ENCODE measurements at places on chromosomes 1 and 21. TPM values are rescaled to one million over a fixed set of nuclear protein-coding genes. Genes with fewer than 3 reads are reported as not detected.

The RPTN gene
- not detected for polyA plus RNA-seq

The RGS4 gene
- 3.9 TPM for polyA plus RNA-seq

The TIE1 gene
- 89.7 TPM for polyA plus RNA-seq

The CLCNKB gene
- 5.4 TPM for polyA plus RNA-seq

The INSRR gene
- 0.03 TPM for polyA plus RNA-seq

DNA sequence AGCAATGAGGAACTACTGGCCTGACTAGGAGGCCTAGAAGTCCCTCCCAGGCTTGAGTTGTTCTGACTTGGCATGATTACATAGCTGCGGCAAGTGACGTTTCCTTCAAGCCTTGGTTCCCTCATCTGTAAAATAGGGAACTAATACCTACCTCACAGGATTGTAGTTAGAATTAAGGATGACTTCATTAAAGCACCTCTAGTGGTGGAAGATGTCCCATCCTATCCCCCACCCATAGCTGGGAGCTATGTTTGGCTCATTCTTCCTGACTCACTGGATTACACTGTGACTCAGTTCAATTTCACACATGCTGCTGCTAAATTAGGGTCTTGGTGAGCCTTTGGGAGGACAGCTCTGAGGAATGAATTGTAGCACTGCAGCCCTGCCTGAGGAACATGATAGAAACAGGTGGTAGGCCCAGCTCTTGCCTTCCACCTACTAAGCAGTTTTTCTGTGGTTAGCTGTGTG lies 6.0 kb upstream of the SHISA4 start:
- DNase-seq = no peak

GRCh38 chr1:44531785-44532566 lies 126.9 kb downstream of the RNF220 start:
- DNase-seq = no peak

- DNase-seq = no peak
Observed at GRCh38 chr1:15816674-15817073, 9.2 kb upstream of the UQCRHL start.

- DNase-seq = no peak
Observed at GRCh38 chr21:45054927-45055612, 19.3 kb upstream of the ADARB1 start.

DNA sequence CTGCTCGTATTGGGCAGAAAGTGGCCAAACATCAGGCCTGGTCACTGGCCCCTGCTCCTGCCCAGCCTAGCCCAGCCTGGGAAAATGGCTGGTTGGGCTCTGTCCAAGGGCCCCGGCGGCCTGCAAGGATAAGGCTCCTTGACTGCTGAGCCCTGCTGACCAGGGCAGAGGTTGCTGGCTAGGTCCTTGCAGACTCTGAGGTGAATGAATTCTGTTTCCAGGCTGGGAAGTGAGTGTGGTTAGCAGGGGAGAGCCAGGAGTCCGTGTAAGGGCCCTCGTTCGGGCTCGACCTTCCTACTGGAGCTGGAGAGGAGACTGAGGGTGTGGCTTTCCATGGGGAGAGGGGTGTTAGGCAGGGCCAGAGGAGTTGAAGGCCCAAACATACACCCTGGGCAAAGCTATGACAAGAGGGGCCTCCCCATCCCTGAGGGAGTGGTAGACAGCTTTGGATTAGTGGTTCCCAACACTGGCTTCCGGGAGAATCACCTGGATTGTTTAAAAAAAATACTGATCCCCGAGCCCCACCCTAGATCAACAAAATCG lies 20.6 kb downstream of the CSF1 start:
- peak; percentile 65 for DNase-seq

DNA sequence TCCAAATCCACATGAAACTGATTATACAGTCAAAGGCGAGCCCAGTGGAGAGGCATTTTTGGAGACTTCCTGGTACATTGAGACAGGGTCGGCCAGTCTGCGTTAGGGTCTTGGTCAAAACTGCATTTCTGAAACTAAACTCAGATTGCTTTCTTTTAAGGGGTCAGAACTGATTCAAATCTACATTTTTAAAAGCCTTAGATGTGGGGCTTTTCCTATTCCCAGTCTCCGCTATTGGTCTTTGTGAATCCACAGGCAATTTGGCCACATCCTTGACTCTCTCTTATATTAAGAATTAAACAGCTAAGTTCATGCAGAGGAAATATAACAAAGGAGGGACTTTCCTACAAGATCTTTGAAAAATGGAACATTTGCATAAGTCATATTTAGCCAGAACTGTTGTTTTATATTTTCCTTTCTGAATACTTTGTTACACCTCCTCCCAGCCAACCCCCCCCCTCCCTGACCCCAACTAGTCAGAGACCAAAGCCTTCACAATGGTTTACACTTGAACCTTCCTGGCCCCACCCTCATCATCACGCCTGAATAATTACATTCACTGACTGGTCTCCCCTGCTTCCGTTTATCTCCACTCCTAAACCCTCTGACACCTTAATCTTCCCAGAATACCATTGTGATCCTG lies 30.9 kb downstream of the SELL start:
- no peak for DNase-seq

DNA sequence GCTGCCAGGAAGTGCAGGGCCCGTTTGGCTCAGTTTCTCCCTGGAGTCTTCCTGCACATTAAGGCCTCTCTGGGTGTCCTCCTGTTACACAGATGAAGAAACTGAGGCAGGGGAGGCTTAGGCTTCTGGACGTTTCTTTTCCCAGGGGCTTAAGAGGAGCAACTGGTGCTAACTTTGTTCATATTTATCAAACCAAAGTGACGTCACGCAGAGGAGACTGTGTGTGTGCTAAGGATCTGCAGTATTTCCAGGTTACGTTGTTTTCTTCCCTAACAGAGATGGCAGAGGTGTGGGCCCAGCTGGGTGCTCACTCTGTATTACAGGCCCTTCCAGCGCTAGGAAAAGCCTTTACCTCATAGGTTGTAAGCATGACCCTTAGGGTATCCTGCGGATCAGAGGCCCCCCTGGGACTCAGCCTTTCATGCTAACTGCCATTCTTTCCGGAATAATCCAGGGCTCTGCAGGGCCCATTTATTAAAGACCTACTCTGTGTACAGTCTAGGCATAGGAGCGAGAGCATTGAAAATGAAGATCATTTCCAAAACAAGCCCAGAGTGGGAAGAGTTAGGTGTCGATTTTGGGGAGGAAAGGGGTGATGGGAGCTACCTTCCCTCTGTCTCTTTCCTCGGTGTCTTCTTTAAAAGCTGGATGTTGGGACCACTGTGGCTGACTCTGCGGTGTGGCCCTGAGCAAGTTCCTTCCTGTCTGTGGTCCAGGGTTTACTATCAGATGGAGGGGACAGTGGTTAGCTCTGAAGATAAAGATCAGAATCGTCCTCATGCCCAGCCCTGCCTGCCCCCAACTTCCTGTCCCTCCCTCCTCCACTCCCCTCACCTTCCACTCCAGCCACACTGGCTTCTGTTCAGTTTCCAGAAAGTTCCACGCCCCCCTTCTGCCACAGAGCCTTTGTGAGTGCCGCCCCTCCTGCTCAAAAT lies 4.6 kb downstream of the AGTRAP start:
- DNase-seq = no peak

DNA sequence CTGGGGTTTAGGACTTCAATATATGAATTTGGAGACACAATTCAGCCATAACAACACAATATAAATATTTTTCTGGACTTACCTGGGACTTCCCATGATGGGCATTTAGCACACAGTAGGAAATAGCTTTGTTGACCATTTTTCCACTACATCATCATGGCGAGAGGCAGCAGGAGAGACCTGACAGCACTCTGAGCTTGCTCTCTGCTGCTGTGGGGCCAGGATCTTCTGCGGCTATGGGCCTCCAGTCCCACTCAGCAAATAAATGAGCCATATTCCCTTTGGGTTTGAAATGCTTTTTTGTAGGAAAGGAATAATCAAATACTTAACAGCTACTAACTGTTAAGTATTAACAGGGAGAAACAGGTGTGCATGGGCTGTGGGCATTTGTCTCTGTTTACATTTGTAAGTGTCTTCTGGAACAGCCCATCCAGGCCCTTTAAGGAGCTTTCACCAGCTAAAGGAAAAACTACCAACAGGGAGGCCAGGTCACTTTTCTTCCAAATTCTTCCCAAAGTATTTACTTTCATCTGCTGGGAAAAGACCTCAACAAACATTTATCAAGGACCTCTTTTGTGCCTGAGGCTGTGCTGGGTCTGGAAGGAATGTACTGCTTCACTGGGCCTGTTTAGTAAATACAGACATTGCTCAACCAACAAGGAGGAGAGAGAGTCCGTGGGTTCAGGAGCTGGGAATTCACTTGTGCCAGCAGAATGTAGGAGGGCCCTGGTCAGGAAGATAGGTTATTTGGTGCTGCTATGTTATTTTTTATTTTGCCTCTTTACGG lies 133.2 kb downstream of the LRIG2 start:
- no peak for DNase-seq

DNA sequence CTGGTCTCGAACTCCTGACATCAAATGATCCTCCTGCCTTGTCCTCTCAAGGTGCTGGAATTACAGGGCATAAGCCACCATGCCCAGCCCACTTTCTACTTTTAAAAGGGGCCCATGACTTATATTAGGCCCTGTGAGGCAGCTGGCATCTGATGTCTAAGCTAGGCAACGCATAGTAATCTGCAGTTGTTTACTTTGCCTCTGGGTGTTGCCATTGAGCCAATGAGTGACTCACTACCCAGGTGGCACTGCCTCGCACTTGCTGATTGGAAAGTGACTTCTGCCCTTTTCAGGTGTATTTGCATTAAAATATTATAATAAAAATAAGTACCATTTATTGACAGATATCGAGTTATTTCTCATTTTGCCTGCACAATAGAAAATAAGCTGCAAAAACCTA lies 84.9 kb downstream of the KIF14 start:
- no peak for DNase-seq

Data from right lung (tissue), 10 donors.